Stimulated activated naive B cell treated with anti-CD40 and anti-IgM and Interleukin-4, amounts not matched to agents 10 μg/mL and 1 μg/mL and 100 μg/mL, for 72 hours (primary cell): ENCODE measurements at places on chromosomes 12 and 14.

DNA sequence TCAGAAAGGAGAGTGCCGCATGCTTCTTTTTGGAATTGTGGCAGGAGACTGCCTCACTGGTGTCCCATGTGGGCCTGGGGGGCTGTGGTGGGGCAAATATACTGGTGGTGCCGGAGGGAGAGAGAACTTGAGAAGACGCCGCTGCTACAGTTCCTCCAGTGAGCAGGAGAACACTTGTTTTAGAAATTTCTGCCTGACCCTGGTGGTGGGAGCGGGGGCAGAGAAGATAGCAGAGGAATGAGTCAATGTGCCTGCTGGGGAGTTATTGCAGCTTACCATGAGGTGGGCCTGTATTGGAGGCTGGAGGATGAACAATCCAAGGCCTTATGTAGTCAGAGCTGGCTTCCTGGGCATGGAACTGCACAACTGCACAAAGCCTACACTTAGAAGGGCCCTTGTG lies 211.8 kb downstream of the SNAPC1 start:
- peaks cover 5% of the 10 kb centered on the region for H3K36me3 ChIP-seq
- no peaks in the 10 kb centered on the region for H3K4me1 ChIP-seq
- no peak overlapping the region for H3K4me3 ChIP-seq
- no peak for DNase-seq
- no peak overlapping the region for H3K27ac ChIP-seq
- peaks cover 12% of the 10 kb centered on the region for H3K27me3 ChIP-seq

DNA sequence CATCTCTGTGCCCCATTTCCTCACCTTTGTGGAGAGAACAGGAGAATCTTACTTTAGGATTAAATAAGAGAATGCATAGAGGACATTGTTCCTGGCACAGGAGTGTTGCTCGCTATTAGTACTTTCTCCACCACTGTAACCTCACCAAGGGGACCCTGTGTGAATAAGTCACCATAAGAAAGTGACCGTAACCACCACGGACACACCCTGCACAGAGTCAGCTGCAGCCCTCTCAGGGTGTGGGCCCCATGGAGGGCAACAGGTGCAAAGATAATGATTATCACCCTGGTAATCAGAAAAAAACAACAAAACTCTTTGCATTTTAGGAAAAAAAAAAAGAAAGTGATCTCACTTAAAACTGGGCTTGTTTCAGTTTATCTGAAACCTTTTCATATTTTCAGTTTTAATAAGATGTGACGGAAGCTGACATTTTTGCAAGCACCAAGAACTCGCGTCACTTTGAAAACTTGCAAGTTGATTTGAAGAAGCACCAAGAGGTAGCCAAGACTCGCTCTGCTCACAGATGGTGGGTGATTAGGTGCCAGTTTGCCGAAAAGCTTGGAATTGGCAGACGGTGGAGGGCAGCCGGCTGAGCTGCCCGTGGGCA lies 87.0 kb upstream of the VRK1 start:
- H3K36me3 ChIP-seq: no peaks in the 10 kb centered on the region
- H3K27me3 ChIP-seq: peaks cover 17% of the 10 kb centered on the region
- H3K4me1 ChIP-seq: no peaks in the 10 kb centered on the region
- no peak overlapping the region for H3K4me3 ChIP-seq
- no peak for DNase-seq

- peaks cover 23% of the 10 kb centered on the region for H3K27me3 ChIP-seq
- no peak overlapping the region for H3K4me3 ChIP-seq
- H3K27ac ChIP-seq: no peak overlapping the region
- DNase-seq: no peak
- H3K4me1 ChIP-seq: peaks cover 6% of the 10 kb centered on the region
Observed at GRCh38 chr12:52369211-52369610, 1.9 kb upstream of the KRT85 start.

DNA sequence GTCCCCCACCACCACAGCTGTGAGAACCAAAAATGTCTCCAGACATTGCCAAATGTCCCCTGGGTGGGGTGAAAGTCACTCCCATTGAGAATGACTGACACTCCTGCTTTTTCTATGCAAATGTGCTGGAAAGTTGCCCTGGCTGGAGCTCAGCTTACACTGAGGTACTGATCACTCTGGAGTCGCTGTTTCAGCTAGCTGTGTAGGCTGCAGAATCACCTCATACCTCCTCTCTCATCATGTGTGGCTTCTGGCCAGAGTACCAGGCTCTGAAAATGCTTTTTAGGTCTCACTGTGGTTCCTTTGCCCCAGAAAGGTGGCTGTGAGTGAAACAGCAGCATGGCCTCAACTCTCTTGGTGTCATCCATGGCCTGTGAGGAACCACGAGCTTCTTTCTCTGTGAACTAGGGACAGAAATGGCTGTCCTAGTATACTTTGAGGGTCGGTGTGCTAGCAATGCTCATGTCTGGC lies 414.4 kb downstream of the DPF3 start:
- H3K4me1 ChIP-seq: peaks cover 64% of the 10 kb centered on the region
- H3K27me3 ChIP-seq: no peaks in the 10 kb centered on the region
- H3K27ac ChIP-seq: no peak overlapping the region
- H3K4me3 ChIP-seq: no peak overlapping the region
- no peak for DNase-seq

GRCh38 chr14:52266179-52266578 lies 1.3 kb upstream of the PTGDR start:
- H3K4me1 ChIP-seq: peaks cover 52% of the 10 kb centered on the region
- no peak for DNase-seq
- peaks cover 52% of the 10 kb centered on the region for H3K27me3 ChIP-seq
- H3K27ac ChIP-seq: no peak overlapping the region
- H3K4me3 ChIP-seq: no peak overlapping the region
- peaks cover 3% of the 10 kb centered on the region for H3K36me3 ChIP-seq

DNA sequence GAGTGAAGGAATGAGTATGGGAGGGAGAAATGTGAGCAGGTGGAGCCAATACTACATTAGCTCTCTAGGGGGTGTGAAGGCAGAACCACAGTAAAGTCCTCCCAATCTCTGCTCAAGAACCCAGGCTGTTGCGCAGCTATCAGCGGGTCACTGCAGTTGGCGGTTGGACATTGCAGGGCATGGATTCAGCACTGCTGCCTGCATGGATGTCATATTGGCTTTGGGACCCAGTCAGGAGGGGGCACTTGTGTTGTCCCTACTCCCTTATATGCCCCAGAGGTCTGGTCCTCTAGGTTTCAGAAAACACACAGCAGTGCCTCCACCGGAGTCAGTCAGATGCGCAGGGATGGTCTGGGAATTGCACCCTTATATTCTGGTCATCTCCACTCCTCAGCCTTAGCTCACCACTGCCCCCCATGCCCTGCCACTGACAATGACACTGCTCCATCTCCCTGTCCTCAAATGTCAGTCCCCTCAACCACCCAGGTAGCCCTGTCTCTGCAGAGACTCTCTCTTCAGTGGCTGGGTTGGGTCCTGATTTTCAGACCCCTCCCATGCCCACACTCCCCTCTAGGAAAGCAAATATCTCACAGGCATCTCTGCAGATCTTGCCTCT lies 9.6 kb downstream of the ZDHHC22 start:
- peaks cover 9% of the 10 kb centered on the region for H3K4me1 ChIP-seq
- H3K27ac ChIP-seq: no peak overlapping the region
- peaks cover 75% of the 10 kb centered on the region for H3K27me3 ChIP-seq
- H3K4me3 ChIP-seq: no peak overlapping the region

DNA sequence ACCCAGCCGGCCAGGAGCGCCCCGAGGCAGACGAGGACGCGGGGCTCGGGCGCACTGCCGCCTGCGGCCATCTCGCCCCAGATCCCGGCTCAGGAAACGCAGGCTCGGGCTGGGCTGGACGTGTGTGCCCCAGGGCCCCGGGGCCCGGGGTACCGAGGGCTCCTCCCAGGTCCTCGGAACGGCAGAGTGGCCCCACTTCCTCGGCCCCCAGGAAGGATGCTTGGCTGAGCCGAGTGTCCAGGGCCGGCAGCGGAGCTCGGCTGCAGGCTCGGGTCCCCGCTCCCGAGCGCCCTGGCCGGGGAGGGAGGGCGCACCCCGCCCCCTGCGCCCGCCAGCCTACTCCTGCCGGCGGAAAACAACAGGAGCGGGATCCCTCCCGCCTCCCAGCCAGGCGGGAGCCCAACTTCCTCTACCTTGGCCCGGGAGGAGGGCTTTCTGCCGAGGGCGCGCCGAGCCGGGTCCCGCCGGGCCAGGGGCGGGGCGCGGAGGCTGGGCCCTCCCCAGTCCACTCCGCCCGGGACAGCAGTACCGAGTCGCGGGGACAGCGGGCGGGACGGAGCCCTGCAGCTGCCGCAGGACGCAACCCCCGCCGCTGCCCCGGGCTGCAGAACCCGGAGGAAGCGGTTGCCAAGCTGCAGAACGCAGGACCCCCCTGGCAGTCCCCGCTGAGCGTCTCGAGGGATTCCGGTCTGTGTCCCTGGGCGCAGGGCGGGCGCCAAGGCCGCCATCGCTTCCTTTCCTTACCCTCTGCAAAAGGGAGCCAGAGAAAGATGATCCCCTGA lies at the start of gene VSIG10:
VSIG10 (minus strand) TSS at position 411 of the 782 bp plus-strand sequence; CDS start at position 71, 340 bp downstream.
- H3K36me3 ChIP-seq: no peaks in the 10 kb centered on the region
- H3K27me3 ChIP-seq: peaks cover 14% of the 10 kb centered on the region
- H3K4me1 ChIP-seq: peaks cover 5% of the 10 kb centered on the region
- H3K27ac ChIP-seq: peak within 1 kb of the TSS; percentile 77
- DNase-seq: peak; percentile 17

GRCh38 chr14:51284241-51284640 lies 44.2 kb downstream of the TMX1 start:
- H3K4me1 ChIP-seq: peaks cover 11% of the 10 kb centered on the region
- no peak overlapping the region for H3K4me3 ChIP-seq
- peaks cover 30% of the 10 kb centered on the region for H3K36me3 ChIP-seq
- H3K27me3 ChIP-seq: no peaks in the 10 kb centered on the region
- DNase-seq: no peak

DNA sequence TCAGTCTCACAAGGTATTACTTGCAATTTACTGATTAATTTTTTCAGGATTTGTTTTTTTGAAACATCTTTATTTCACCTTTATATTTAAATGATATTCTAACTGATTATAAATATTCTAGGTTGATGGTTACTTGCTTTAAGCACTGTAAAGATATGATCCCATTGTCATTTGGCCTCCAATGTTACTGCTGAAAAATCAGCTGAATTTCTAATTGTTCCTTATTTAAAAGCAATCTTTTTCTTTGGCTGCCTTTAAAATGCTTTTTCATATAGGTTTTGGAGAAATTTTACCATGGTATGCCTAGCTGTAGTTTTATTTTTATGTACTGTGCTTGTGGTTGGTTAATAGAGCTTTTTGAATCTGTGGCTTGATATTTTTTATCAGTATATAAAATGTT lies 275.6 kb upstream of the PPFIA2 start:
- no peaks in the 10 kb centered on the region for H3K27me3 ChIP-seq
- H3K4me1 ChIP-seq: no peaks in the 10 kb centered on the region
- no peaks in the 10 kb centered on the region for H3K36me3 ChIP-seq
- no peak overlapping the region for H3K4me3 ChIP-seq
- H3K27ac ChIP-seq: no peak overlapping the region
- DNase-seq: no peak

DNA sequence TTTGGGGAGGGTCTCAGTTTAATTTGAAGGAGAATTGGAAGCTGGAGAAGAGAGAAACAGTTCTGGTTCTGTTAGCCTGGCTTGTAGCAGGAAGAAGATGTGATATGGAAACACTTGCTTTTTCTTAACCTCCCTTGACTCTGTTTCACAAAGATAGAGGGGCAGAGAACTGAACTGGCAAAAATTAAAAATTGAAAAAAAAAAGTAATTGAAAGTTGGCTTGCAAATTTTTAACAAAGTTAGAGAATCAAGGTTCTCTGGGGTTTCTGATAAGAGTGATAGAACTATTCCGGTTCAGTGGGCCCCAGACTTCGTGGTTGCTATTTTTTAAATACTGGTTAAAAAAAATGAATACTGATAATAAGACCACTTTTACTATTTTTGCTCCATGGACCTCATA lies 2.8 kb downstream of the CRADD start:
- no peak for DNase-seq
- H3K4me3 ChIP-seq: no peak overlapping the region
- peaks cover 26% of the 10 kb centered on the region for H3K4me1 ChIP-seq
- H3K27ac ChIP-seq: no peak overlapping the region

DNA sequence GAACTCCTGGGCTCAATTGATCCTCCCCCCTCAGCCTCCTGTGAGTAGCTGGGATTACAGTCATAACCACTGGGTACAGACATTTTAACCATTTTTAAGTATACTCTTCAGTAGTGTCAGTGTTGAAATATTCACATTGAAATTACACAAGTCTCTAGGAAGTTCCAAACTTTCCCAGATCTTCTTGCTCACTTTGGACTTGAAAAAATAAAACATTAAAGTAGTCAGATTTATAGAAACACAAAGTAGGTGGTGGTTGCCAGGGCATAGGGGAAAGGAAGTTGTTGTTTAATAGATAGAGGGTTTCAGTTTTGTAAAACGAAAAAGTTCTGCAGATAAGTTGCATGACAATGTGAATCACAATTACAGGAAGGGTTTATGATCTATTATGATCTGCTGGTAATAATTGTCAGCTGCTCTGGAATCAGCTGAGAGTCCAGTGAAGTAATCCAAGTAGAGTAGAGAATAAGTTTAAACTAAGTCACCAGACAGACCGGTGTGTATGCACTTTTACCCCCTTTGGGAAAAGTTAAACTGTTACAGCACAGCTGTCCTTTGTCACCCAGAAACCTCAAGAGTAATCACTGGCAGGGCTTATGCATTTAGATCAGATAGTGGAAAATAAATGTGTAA lies 27.4 kb downstream of the PCNX1 start:
- peak overlapping the region; percentile 3 for H3K27ac ChIP-seq
- DNase-seq: no peak
- no peaks in the 10 kb centered on the region for H3K27me3 ChIP-seq
- peaks cover 52% of the 10 kb centered on the region for H3K4me1 ChIP-seq
- peaks cover 16% of the 10 kb centered on the region for H3K36me3 ChIP-seq

DNA sequence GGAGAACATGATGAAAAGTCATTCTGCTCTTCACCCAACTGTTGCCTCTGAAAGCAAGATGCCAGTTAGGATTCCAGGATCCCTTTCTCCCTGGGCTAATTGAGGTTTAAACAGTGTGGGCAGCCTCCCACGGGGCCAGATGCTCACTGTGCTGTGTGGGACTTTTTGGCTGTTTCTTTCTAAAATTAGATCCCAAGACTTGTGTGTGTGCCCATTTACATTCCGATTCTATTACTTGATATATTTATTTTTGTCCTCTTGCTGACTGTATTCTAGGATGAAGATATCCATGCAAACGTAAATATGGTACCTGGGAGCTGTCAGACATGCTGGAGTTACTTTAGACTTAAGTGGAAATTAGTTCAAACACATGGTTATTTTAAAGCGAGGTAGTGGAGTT lies 6.2 kb downstream of the IFT43 start:
- H3K4me3 ChIP-seq: no peak overlapping the region
- H3K27me3 ChIP-seq: no peaks in the 10 kb centered on the region
- H3K4me1 ChIP-seq: peaks cover 6% of the 10 kb centered on the region
